ENCODE measurements at places on chromosomes 3 and 15.

- DNase-seq: no peak
These were observed at the start of gene PXK for GRCh38 chr3:58332575-58333188. PXK (plus strand) TSS chr3:58332892; CDS start chr3:58332989, 97 bp downstream.

DNA sequence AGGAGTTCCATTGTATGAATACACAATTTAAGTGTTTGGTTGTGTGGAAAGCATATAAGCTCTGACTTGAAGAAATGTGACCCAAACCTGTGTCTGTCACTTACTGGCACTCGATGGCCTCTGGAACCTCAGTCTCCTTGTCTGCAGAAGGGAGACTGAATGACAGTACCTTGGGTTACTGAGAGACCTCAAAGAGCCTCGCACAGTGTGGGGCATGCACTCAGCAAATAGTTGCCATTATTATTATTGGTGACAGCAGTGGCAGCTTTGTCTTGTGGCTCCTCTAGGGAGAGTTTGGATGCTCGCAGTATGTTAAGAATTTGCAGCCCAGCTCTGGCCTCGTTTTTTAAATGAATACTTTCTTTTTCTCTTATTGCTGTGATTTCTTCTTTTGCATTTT, 43.4 kb downstream of the EEFSEC start:
- no peak for DNase-seq

DNA sequence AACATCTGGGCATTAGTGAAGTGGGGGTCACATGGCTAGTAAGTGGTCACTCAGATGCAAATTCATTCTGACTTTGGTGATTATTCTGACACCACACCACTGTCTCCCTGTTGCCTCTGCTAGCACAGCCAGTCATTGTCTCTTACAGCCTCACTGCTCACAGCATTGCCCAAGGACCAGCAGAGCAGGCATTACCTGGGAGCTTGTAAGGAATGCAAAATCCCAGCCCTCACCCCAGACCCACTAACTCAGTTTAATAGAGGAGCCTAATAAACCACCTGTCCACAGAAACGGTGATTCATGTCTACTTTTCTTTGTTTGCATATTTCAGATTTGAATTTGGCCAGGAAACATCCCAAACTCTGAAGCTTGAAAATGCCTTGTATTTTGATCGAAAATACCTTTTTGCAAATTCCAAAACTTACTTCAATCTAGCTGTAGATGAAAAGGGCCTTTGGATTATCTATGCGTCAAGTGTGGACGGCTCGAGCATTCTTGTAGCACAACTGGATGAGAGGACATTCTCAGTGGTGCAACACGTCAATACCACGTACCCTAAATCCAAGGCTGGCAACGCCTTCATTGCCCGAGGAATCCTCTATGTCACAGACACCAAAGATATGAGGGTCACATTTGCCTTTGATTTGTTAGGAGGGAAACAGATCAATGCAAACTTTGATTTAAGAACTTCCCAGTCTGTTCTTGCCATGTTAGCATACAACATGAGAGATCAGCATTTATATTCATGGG, 62.7 kb downstream of the GLDN start:
- no peak for DNase-seq

GRCh38 chr15:64776402-64776786, 1.0 kb upstream of the RBPMS2 start:
- DNase-seq: no peak

GRCh38 chr15:71997691-71998090, 120.3 kb downstream of the MYO9A start:
- DNase-seq: no peak

GRCh38 chr15:38518084-38518483, 46.5 kb downstream of the RASGRP1 start:
- DNase-seq: no peak

DNA sequence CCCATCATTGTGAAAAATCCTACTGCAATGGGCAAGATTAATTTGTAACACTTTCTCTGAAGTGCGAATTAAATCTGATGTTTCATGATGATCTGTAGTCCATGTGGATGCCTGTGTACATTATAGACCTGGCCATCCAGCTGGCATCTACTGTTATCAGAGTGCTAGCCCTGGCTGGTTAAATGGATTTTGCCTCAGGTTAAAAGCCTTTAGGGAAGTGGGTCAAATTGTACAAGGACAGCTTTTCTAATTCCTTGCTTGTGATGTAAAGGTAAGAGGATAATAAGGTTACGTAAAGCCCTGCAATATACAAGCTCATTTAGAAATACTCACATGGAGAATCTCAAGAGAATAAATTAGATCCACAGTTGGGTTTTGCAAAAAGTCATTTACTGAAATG, 138.2 kb downstream of the EPHA3 start:
- DNase-seq: no peak

DNA sequence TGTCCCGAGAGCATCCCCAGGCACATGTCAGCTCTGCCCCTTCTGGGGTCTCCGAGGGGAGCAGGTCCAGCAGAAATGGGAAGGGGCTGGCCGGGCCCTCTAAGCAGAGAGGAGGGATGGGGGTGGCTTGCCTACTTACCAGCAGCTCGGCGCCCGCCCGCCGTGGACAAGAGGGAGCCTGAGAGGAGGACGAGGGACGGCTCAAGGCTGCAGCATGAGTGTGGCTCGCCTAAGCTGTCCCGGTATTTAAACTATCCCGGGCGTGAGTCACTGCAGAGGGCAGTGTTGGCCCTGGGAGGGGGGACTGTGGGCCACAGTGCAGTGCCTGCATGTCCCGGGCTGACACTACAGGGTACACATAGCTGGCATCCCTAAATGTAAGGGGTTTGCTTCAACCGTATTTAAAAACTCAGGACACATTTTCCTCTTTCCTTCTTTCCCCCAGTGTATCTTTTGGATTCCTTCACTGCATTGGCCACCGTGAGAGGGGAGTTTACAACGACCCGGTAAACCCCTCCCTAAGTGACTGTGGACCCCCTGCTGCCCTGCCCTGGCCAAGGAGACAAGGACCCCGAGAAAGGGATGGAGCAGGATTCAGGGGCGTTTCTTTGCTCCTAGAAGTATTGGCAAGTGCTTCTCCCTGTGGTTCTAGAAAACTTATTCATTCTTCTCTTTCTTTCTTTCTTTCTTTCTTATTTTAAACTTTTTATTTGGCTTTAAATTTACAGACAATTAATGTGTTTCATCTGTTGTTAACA, at the start of gene LRRC15:
LRRC15 (minus strand) TSS at position 222 of the 758 bp plus-strand sequence. CDS start 8,700 bp downstream, outside the sequence.
- no peak for DNase-seq

DNA sequence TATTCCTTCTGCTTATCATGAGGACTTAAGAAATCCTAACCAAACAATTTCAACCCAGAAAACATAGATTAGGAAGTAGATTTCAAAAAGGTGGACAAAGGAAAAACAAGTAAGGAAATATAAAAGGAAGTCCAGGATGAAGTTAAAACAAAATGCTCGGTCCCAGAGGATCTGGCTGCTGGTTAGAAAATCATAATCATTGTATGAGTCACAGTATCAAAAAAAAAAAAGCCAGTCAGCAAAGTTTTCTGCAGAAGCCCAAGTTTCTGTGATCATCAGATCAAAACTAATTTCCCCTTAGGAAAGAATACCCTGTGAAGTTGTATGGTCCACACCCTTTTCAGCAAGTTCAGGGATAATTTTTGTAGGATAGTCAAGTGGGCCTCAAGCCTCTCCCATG, 43.0 kb upstream of the LRTM1 start:
- no peak for DNase-seq

DNA sequence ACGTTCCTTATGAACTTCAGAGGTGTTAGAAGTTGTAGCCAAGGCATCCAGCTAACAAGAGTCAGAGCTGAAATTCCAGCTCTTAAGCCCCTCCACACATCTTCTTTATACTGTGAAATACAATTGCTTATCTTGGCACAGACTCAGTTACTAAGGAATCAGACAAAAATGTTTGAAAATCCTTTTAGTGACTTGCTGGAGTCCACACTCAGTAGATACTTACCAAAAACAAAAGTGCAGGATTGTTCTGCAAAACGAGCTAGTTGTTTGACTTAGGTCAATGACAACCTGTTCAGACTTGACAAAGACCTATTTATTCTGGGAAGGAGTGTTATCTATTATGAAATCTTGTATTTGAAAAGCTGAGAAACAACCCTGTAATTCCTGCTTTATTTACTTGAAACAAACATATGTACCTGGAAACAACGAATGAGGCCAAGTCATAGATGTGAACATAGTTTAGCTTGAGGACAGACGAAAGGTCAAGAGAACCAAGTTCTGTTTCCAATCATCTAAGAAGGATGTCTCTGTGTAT, 38.5 kb downstream of the B3GNT5 start:
- no peak for DNase-seq

- no peak for DNase-seq
These were observed 38.2 kb downstream of the TGFBR2 start for GRCh38 chr3:30644615-30645014.

GRCh38 chr3:81789691-81790090, 28.2 kb upstream of the GBE1 start:
- DNase-seq: no peak

DNA sequence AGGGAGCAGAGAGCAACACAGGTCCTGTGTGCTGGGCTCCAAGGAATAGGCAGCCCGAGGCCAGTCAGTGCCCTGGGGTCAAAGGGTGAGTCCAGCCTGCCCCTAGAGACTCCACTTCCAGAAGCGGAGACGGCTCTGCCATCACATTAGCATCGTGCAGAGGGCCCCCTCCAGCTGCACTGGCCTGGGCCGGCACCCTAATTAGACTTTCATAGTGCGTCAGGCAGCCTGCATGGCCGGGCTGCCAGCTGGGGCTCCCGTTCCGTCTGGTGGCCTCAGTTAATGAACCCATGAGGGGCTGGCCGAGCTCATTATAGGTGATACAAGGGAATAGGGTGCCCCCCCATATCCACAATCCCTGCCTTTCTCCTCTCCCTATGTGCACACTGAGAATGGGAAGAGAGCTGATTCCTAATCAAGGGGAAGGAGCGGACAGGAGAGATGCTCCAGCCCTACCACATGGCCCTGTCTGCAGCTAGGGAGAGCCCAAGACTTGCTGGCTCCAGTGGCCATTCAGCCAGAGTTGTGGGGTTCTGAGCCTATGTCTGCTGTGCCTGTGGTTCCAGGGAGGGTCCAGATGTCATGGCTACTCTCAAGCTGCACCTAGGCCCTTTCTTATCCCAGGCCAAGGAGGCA, 128.0 kb downstream of the SRGAP3 start:
- DNase-seq: no peak

DNA sequence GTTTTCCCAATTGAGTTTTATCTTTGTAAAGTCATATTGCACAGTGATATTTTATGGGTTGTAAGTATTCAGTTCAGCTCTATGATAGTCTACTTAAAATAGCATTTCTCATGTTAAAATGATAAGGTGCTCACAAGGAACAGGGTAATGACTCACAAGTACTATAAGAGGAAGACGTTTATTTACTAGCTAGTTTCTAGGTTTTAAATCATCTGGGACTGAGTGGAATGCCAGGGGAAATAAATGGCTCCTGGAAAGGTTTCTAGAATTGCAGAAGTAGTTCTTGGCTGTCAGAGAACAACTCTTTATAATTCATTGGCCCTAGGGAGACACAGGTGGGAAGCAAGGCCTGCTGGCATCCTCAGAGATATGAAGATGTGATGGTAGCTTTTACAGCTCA, 112.8 kb downstream of the CHDH start:
- no peak for DNase-seq

GRCh38 chr3:56173601-56174000, 294.7 kb downstream of the ERC2 start:
- DNase-seq: no peak

DNA sequence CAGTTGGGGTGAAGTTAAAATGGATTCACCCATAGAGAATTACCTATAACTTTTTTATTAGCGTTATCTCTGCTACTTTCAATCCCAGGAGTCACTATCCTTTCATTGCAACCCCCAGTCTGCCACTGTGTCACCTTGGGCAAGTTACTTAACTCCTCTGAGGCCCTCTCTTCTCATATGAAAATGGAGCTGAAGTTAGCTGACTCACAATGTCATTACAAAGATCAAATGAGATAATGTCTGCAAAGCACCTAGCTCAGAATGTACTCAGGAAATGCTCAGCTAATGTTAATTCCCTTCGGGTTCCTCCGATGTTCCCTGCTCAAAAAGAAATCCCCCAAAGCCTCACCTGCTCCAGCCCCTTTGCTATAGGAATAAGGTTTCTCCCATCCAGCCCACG, 50.0 kb downstream of the TRIM42 start:
- no peak for DNase-seq

DNA sequence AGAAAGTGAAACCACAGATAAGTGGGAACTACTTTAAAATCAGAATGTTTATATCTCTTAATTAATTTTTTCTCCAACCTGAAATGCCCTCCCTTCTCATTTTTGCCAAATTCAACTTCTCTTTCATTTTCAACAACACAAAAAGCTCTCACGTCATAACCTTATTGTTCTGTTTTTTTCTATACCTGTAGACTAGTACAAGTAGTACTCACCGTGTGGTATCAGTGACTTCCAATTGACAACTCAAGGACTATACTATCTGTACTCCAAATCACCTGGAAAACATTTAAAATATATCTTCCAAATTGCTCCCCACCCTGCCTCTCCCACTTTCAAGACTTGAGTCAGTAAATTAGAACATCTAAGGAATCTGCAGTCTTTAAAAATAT, 72.8 kb upstream of the ZNF280D start:
- DNase-seq: no peak

GRCh38 chr15:96338766-96339618, 8.5 kb downstream of the NR2F2 start:
- DNase-seq: no peak

- DNase-seq: no peak
These were observed 71.2 kb upstream of the C3orf80 start for GRCh38 chr3:160154033-160154432.

DNA sequence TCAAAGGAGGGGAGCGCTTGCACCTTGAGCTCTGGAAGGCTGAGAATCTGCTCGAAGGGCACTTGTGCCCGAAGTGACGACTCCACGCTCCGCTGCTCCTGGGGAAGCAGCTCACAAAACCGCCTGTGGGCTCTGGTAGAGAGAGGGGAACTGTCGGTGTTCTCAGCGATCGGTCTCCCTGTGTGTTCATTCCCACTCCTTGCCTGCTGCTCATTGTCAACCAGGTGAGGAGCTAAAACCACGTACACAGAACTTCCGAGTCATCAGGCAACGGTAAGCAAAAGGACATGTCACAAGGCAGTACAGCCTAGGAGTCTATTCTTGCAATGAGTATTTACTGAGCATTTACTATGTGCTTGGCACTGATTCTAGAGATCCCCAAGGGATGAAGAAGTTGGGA, 1.5 kb downstream of the CIB1 start:
- no peak for DNase-seq

- DNase-seq: no peak
These were observed 106.9 kb downstream of the LRRN1 start for GRCh38 chr3:3906171-3906570.

GRCh38 chr3:183006396-183007002, 26.2 kb upstream of the DCUN1D1 start:
- no peak for DNase-seq

GRCh38 chr3:197397838-197398237, 99.4 kb upstream of the DLG1 start:
- DNase-seq: no peak

GRCh38 chr15:65115542-65115941, 542 bp upstream of the UBAP1L start:
- DNase-seq: no peak

DNA sequence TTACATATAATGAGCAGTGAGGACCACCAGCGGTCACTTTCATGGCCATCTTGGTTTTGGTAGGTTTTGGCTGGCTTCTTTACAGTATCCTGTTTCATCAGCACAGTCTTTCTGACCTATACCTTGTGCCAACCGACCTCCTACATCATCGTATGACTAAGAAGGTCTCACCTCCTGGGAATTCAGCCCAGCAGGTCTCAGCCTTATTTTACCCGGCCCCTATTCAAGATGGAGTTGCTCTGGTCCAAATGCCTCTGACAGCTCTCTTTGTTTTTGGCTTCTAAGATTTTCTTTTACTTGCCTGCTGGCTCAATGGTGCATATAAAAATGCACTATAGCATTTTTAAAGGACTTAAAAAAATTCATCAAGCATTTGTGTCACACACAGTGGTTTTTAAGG, 3.2 kb upstream of the MME start:
- DNase-seq: no peak

Measured in DMS79 (cell line).